Bone marrow (tissue), 2 donors: ENCODE measurements at places on chromosomes 1 and 21.

DNA sequence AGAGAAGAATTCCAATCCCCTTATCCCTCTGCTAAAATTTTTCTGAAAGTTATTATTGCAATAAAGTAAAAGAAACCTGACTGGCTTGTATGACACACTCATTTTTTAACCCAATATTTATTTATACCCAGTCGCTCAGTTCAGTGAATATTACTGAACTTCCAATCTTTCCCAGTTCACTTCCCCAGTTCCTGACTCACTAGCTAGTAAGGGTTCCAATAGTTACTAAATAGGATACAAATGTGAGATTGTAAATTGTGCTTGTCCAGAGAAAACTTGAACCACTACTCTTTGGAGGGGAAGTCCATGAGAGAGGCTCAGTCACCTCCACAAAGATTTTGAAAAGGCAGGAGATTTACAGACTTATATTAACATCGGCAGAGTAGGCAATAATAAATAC, 31.4 kb downstream of the PRDX6 start:
- DNase-seq: no peak

- no peak for DNase-seq
Observed at GRCh38 chr1:33425900-33426299, 5.0 kb downstream of the PHC2 start.

- no peak for DNase-seq
Observed at GRCh38 chr1:241355311-241356010, 1.5 kb downstream of the RGS7 start.

DNA sequence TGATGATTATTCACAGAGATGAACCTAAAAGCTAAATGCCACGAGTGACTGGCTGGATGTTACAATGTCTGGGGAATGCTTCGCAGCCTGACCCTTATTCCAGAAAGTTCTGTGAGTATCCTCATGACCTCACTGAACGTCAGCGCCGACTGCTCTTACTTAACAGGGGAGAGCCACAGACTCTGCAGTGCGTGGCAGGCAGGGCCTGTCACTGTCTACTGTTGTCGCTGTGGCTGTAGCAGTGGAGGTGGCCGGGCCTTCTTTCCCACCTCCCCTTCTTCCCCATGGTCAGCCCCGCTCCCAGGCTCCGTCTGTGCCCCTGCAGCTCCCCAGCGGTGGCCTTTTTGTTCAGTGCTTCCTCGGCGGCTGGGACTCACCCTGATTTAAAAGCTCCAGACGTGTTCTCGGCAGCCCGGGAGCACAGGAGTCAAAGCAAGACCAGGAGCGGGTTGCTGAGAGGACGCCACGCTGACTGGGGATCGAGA, 52.2 kb upstream of the TARBP1 start:
- no peak for DNase-seq

GRCh38 chr1:156814571-156815260, 1.9 kb downstream of the SH2D2A start:
- DNase-seq: no peak

DNA sequence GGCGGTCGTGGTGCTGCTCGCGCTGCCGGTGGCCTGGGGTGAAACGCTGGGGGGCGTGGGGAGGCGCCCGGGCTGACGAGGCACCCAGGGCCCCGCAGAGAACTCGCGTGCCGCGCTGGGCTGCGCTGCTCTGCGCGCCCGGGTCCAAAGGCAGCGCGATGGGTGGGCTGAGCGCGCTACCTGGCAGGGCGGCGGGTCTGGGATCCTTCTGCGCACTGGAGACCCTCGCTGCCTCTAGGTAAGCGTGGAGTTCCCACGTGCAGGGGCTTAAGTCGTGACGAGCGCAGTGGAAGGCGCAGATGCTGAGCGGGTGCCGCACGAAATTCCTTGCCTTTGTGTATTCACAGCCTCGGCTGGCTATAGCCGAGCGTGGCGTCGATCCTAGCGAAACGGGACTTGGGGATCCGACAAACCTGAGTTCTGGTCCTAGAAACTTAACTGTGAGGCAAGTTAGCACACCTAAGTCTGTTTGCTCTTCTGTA, 24.6 kb downstream of the CR1L start:
- no peak for DNase-seq

DNA sequence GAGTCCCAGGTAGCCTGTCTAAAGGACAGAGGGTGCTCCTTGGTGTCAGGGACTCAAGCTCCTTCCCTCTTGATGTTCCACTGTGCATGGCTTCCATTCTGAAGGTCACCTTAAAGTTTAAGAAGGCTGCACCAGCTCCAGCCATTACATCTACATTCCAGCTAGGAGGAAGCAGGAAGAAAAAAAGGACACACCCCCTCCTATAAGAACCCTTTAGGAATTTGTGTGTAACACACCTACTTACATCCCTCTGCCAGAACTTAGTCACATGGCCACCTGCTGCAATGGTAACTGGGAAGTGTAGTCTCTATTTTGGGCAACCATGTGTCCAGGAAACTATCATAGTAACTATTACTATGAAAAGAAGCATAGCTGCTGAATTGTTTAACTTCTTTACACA, 161.6 kb upstream of the KLHDC7A start:
- no peak for DNase-seq

DNA sequence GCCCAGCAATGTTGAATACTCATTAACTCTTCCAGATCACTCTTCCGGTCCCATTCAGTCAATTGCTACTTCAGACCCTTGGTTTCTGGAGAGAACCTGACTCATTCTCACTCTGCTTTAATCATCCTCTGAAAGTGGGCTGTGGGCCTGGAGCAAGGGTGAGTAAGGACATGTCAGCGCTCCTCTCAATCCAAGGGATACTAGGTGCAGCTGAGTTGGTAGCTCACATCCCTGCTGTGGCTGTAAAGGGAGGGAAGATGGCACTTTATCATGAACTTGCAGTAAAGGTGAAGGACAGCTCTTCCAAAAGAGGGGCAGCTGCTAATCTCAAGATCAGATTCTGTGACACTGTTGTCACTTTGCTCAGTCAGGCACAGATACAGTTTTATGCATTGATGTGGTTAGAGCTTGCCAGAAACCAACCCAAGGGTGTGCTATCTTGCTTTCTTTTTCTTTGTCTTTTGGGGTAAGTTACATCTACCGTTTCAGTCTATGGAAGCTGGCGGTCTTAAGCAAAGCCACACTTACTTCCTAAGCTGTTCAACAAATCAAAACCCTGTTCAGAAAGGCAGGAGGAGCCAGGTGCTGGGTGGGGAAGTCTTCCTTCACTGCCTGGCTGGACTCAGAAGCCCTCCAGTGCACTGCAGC, 26.5 kb upstream of the NTPCR start:
- no peak for DNase-seq

DNA sequence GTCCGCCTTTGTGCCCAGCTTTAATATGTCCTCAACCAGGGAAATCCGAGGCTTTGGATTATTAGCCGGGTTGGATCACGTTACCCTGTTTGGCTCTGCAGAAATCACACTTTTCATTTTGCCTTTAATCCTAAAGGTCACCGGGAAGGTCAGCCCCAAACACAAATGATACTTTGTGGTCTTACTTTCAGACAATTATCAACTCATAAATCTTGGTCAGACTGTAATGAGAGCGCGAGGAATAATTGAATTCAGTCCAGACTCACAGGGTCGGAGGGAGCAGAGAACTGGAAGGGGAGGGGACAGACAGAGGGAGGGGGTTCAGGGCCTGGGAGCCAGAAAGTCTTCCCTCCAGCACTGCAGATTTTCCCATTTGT, 91.7 kb upstream of the NFIA start:
- no peak for DNase-seq

DNA sequence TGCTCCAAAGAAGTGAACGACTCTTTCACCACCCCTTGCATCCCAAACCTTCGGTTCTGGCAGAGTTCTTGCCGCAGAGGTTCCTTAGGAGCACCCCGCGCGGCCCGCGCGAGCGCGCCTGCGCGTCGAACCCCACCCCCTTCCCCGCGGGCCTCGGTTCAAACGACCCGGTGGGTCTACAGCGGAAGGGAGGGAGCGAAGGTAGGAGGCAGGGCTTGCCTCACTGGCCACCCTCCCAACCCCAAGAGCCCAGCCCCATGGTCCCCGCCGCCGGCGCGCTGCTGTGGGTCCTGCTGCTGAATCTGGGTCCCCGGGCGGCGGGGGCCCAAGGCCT, at the start of gene C1orf56:
TSS of gene C1orf56 (plus strand) at position 161 of the 334 bp plus-strand sequence. CDS start at position 258, 97 bp downstream.
- no peak for DNase-seq

DNA sequence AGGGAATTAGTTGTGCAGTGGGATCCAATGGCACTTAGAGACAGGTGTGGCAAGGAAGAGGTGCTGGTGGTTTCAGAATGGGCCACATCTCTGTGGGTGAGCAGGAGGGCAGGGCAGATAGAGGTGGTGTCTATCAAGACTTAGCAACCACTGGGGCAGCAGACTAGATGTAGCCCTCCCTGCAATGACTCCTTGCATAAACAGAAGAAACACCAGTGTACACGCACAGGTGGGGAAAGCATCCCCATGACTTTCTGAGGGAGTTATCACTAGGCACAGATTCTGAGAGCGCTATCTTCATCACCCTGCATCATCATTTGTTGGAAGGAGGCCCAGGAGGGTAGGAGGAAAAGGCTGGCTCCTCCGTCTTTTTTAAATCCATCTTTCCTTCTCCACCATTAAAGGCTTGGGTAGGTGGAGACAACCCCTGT, 58.4 kb downstream of the PLXNA2 start:
- no peak for DNase-seq

- no peak for DNase-seq
Observed at GRCh38 chr1:64133036-64133435, 70.4 kb upstream of the UBE2U start.

DNA sequence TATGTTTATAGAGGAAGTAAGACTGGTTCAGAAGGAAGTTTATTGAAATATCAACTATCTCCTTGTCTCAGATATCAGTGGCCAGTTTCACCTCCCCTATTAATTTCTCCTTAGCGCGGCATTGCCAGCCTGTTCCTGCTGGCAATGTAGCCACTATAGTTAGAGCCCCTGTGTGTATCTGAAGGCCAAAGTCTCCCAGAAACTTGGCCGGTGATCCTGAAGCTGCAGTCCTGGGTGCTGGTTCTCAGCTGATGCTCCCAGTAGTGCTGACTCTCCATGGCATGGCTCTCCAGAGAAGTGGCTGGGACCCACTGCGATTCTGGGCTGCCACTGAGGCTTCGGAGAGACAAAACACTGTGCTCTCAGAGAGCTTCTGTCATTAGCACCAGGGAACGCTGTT, 59.9 kb downstream of the TNN start:
- DNase-seq: no peak

- DNase-seq: no peak
Observed at GRCh38 chr1:162317621-162318020, 59.0 kb downstream of the SPATA46 start.

GRCh38 chr1:112818990-112819689, 104.0 kb upstream of the PPM1J start:
- no peak for DNase-seq

- no peak for DNase-seq
Observed at GRCh38 chr1:3391711-3392110, 62.8 kb upstream of the ARHGEF16 start.

DNA sequence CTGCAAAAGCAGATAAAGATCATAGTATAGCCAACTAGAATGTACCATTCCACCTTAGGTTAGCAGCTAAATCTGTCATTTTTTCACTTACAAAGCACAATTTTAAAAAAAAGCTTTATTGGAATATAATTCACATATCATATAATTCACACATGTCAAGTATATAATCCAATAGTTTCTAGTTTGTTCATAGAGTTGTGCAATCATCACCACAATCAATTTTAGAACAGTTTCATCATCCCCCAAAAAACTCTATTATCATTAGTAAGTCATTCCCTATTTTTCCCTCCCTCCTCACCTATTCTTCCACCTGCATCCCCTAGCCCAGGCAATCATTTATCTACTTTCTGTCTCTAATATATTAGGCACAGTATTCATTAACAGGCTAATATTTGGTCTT, 32.0 kb upstream of the INSL5 start:
- DNase-seq: no peak

GRCh38 chr1:199688133-199688676, 339.3 kb upstream of the NR5A2 start:
- no peak for DNase-seq

GRCh38 chr1:209585672-209586071, 2.2 kb downstream of the CAMK1G start:
- no peak for DNase-seq

DNA sequence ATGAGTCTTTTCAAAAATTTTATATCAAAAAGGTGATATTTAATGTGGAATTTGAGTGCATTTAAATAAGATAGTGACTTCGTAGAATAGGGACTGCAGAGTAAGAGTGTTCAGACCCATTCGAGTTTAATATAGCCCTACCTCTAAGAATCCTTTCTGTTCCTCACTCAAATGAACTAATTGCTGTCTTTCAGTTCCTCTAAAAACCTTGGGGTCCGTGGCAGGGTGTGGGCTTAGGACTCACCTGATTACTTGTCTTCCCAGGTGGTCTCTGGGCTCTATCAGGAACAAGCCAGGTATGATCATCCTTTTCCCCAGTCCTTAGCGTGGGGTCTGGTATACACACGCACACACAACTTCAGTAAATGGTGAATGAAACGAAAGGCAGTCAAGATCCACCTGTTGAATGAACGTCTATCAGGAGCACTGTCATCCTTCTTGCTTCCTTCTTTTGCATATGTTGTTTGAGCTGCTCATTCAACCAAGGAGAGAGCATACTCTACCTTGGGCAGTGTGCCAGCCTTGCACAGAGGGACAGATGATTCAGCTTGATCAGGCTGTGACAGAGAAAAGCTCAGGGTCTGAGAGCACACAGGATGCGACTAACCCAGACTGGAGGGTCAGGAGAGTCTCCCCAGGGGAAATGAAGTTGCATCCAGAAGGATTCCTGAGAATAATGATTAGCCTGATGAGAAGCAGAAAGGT, 1.2 kb upstream of the RNF11 start:
- DNase-seq: peak; percentile 6

DNA sequence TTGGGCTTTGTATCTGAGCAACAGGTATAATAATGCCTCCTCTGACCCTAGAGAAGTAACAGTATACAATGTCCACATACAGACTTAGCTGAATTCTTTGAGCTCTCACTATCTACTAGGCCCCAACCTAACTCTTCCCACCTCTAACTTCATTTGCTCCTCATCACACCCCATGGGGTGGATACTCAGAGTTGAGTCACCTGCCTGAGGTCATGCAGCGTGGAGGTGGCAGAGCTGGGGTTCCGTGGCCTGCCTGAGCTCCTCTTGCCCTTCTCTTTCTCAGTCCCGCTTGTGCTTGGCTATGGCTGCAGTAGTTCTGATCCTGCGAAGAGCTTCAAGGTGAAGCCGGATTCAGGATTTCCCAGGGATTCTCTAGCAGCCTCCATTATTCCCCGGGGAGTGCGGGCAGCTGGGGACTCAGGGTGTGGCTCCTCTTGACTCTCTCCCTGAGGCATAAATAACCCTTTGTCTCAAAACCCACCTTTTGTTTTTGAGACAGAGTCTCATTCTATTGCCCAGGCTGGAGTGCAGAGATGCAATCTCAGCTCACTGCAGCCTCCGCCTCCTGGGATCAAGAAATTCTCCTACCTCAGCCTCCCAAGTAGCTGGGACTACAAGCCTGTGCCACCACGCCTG, 29.9 kb upstream of the ACTL8 start:
- DNase-seq: no peak

DNA sequence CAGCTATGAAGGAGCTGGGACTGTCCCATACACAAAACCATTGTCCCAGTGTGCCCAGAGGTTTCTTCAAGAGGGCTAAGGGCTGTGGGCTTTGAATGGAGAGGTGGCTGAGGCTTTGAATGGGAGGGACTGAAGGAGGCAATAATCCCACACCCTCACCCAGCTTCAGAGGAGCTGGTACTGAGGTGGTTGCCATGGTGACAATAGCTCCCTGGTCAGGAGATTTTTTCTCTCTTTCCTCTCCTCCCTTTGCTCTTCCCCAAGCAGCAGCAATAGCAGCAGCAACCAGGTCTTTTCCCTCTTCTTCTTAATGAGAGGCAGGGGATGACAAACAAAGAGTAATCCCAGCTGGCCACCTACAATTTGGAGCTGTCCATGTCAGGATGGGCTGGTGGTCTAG, 1.6 kb downstream of the HPCAL4 start:
- no peak for DNase-seq

GRCh38 chr1:119366424-119366823, 2.2 kb upstream of the HAO2 start:
- no peak for DNase-seq
